ENCODE measurements at places on chromosomes 6 and 20. TPM values are rescaled to one million over a fixed set of nuclear protein-coding genes. Genes with fewer than 3 reads are reported as not detected.

GRCh38 chr6:132130626-132131298 lies 179.6 kb upstream of the CCN2 start:
- DNase-seq: no peak
- no peaks in the 10 kb centered on the region for H3K36me3 ChIP-seq
- peak overlapping the region; percentile 25 for H3K27ac ChIP-seq
- H3K4me1 ChIP-seq: peaks cover 20% of the 10 kb centered on the region
- H3K27me3 ChIP-seq: no peaks in the 10 kb centered on the region
- no peak overlapping the region for H3K4me3 ChIP-seq

Gene ZBTB46
- 15.9 TPM for total RNA-seq

GRCh38 chr20:33296206-33296605 lies 13.2 kb downstream of the BPIFB1 start:
- H3K36me3 ChIP-seq: no peaks in the 10 kb centered on the region
- H3K4me1 ChIP-seq: no peaks in the 10 kb centered on the region
- H3K27ac ChIP-seq: no peak overlapping the region

Gene DAAM2
- 20.7 TPM for total RNA-seq

GRCh38 chr6:93040375-93040774 lies 379.0 kb downstream of the EPHA7 start:
- H3K27ac ChIP-seq: no peak overlapping the region
- H3K4me3 ChIP-seq: no peak overlapping the region
- no peaks in the 10 kb centered on the region for H3K4me1 ChIP-seq

DNA sequence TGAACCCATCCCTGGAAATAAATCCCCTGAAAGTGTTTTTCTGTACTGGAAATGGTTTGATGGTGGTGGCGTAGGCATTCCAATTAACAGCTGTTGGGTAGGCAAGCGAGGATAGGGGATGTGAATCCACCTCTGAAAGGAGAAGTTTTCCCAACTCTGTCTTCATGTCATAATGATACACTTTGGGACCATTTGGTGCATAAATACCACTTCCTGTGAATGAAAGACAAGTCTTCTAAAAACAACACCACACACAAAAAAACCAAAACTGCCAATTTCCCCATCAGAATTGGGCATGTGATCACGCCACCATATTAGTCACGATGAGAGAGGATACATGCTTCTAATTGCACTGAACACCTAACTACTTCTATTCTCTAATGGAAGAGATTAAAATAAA lies 6.4 kb downstream of the VNN2 start:
- no peak overlapping the region for H3K27ac ChIP-seq
- no peak overlapping the region for H3K4me3 ChIP-seq
- H3K36me3 ChIP-seq: no peaks in the 10 kb centered on the region

DNA sequence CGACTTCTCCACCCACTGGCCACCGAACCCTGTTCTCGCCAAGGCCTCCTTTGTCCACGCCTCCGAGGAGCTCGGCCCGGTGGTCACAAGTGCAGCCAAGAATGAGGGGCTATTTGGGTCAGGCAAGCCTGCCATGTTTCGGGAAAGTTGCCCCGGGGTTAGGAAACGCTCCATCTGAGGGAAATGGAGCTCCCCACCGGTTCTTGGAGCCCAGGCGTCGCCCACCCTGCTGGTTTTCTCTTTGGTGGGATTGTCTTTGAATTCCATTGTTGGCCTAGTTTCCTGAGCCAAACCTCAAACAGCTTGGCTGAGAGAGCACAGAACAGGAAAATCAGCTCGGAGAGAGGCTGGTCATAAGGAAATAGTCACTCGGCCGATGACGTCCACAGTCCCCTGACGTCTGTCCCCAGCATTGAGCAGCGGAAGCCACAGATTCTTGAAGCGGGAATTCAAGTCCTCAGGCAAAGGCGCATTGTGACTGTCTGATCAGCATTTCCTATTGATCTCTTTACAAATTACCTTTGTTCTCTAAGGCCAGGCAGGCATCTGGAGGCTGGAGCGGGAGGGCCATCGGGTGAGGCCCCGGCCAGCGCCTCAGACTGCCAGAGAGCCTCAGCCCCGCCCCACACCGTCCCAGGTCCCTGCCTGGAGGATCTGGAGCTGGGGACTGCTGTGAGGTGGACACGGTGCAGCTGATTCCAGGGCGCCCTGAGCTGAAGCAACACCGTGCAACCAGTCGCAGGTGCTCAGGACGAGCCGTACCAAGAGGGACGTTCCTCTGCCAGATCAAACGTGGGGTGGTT lies 138.6 kb downstream of the DLL1 start:
- DNase-seq: peak; percentile 78
- H3K36me3 ChIP-seq: no peaks in the 10 kb centered on the region
- H3K4me3 ChIP-seq: no peak overlapping the region
- H3K27ac ChIP-seq: peak overlapping the region; percentile 44
- no peaks in the 10 kb centered on the region for H3K27me3 ChIP-seq

DNA sequence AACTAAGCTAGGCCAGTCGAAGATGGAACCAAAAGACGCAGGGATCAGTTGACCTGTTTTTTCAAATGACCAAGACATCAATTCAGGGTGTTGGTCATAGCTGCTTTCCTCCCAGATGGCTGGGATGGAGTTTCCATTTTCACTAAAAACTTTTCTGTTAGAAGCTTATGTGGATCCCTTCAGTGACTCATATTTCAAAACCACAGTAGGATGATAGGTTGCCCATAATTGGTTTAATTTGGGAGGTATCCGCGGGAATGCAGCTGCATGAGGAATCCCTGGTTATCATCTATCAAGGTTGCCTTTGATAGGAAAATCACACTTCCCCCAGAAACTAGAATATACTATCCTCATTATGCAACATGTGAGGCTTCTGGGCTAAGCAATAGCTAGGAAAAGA lies 150.9 kb upstream of the MLIP start:
- no peaks in the 10 kb centered on the region for H3K27me3 ChIP-seq
- DNase-seq: no peak
- H3K36me3 ChIP-seq: no peaks in the 10 kb centered on the region
- no peak overlapping the region for H3K4me3 ChIP-seq

DNA sequence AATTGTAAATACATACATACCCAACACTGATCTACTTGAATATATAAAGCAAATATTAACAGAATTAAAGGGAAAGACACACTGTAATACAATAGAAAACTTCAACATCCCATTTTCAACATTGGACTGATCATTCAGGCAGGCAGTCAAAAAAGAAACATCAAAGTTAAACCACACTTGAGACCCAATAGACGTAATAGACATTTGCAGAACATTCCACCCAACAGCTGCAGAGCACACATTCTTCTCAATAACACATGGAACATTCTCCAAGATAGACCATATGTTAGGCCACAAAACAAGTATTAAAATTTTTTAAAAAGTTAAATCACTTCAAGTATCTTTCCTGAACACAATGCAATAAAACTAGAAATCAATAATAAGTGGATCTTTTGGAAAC lies 698.2 kb downstream of the COL12A1 start:
- H3K36me3 ChIP-seq: no peaks in the 10 kb centered on the region
- no peaks in the 10 kb centered on the region for H3K4me1 ChIP-seq
- no peaks in the 10 kb centered on the region for H3K27me3 ChIP-seq
- DNase-seq: no peak

Gene EBF4
- 49.4 TPM for total RNA-seq

Gene GPLD1
- total RNA-seq: 7.4 TPM

- no peak overlapping the region for H3K4me3 ChIP-seq
- no peaks in the 10 kb centered on the region for H3K36me3 ChIP-seq
- no peaks in the 10 kb centered on the region for H3K27me3 ChIP-seq
These were observed 11.2 kb downstream of the SPDEF start for GRCh38 chr6:34544776-34545471.

Gene FAM83C
- not detected for total RNA-seq

DNA sequence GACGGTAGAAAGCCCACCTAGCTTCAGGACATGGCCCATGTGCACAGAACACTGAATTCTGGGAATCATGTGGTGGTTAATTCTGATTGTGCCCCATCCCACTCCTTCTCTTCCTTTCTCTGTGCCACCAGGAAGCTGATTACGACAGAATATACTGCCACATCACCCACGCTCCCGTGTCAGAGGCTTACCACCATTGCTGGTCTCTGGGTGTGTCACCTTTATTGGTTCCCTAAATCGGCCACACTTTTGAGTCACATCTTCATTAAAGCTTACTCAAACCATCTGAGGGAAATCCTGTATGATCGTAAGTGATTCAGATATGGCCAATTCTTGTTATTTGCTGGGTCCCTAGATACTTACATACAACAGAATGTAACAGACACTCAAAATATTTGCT lies 3.1 kb downstream of the TRMT6 start:
- no peak overlapping the region for H3K27ac ChIP-seq
- H3K36me3 ChIP-seq: peaks cover 14% of the 10 kb centered on the region
- DNase-seq: no peak
- no peak overlapping the region for H3K4me3 ChIP-seq

GRCh38 chr20:38021087-38021772 lies 12.0 kb downstream of the TTI1 start:
- H3K4me1 ChIP-seq: no peaks in the 10 kb centered on the region
- no peaks in the 10 kb centered on the region for H3K27me3 ChIP-seq
- H3K36me3 ChIP-seq: peaks cover 15% of the 10 kb centered on the region
- no peak overlapping the region for H3K27ac ChIP-seq
- DNase-seq: no peak

DNA sequence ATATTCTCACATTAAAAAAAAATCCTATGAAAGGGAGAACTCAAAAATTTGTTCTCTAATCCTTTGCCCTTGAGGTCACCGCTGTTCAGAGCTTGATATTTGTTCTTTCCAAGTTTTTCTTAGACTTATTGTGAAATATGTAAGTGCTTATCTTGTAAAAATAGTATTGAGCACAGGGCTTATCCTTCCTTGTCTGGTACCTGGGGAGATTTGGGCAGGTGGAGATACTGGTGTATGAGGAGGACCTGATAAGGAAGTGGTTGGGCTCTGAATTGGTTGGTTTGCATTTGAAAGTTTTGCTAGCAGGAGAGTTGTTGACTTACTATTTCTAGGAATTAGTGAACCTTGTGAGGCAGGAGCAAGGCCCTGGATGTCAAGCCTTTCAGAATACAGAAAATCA lies 28.9 kb upstream of the ANKEF1 start:
- H3K27me3 ChIP-seq: no peaks in the 10 kb centered on the region
- peak overlapping the region; percentile 50 for H3K27ac ChIP-seq
- no peak overlapping the region for H3K4me3 ChIP-seq
- peaks cover 15% of the 10 kb centered on the region for H3K4me1 ChIP-seq

DNA sequence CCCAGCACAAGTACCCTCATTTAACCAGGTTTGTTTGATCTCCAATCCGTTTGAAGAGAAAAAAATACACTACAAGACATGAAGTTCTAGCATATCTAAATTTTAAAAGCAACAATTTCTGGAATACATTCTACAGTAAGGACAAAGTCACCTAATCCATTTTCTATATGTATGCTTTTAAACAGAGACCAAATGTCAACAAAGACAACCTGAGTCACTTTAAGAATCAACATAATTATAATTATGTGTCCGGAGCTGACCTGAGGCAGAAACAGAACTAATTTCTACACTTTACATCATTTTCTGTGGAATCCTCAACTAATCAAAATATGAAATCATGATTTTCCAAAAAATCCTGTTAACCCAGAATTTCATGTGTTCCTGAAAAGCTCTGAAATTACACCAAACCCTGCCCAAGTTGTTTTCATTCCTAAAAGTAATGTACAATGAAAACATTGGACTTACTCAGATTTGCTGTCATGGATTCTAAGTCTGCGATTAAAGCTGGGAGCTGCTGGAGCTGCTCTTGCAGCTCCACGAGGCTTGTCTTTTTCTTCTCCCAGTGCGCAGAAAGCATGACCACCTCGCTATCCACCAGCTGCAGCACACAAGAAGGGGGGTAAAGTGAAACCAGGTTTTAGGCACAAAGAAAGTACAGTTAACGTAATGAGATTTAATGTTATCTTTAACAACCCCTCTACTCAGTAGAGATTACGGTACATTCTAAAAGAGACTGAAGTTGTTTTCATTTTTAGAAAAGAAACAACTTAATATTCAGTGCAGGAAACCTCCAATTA lies 35.8 kb downstream of the DTNBP1 start:
- H3K27me3 ChIP-seq: no peaks in the 10 kb centered on the region
- H3K4me1 ChIP-seq: no peaks in the 10 kb centered on the region
- peak; percentile 8 for DNase-seq

Gene FRK
- total RNA-seq: 3.5 TPM

GRCh38 chr20:46088409-46089166 lies 1.2 kb downstream of the NCOA5 start:
- DNase-seq: peak; percentile 24
- H3K36me3 ChIP-seq: no peaks in the 10 kb centered on the region
- peak overlapping the region; percentile 97 for H3K27ac ChIP-seq
- peak overlapping the region; percentile 86 for H3K4me3 ChIP-seq
- H3K27me3 ChIP-seq: no peaks in the 10 kb centered on the region
- H3K4me1 ChIP-seq: peaks cover 50% of the 10 kb centered on the region

Gene RUNX2
- 2.8 TPM for total RNA-seq

GRCh38 chr6:137717074-137718073 lies 149.7 kb upstream of the TNFAIP3 start:
- H3K36me3 ChIP-seq: no peaks in the 10 kb centered on the region
- H3K27me3 ChIP-seq: no peaks in the 10 kb centered on the region
- DNase-seq: no peak
- H3K27ac ChIP-seq: no peak overlapping the region
- no peak overlapping the region for H3K4me3 ChIP-seq
- no peaks in the 10 kb centered on the region for H3K4me1 ChIP-seq

DNA sequence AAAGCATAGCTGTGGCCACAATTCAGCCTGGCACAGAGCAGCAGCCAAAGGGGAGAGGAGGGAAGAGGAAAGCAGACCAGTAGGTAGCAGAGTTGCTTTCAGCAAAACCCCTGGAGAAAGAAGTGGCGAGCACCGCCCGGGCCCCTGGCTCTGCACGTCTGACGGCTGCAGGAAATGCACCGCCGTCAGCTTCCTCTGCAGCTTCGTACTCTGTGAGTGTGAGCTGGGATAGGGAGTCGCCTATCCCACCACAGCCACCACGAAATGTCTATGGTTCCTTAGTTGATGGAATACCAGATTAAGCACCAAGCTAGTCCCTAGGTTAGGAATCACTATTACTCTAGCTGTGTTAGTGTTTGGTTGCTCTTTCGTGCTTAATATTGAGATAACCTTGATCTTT lies 79.9 kb upstream of the NAA20 start:
- H3K4me3 ChIP-seq: no peak overlapping the region
- peaks cover 14% of the 10 kb centered on the region for H3K4me1 ChIP-seq
- H3K27ac ChIP-seq: peak overlapping the region; percentile 72
- H3K27me3 ChIP-seq: no peaks in the 10 kb centered on the region
- no peaks in the 10 kb centered on the region for H3K36me3 ChIP-seq

- peak; percentile 59 for DNase-seq
- H3K4me1 ChIP-seq: peaks cover 17% of the 10 kb centered on the region
- H3K36me3 ChIP-seq: peaks cover 8% of the 10 kb centered on the region
- H3K27ac ChIP-seq: no peak overlapping the region
These were observed 504 bp downstream of the VPS16 start for GRCh38 chr20:2840967-2841531.

Gene L3MBTL1
- total RNA-seq: 25.5 TPM

Gene SOX18
- 16.9 TPM for total RNA-seq

Gene RAB5IF
- 56.9 TPM for total RNA-seq

Gene GNRH2
- total RNA-seq: not detected

Gene ZBP1
- total RNA-seq: 0.33 TPM

Gene VIP
- total RNA-seq: not detected

GRCh38 chr20:53870426-53871315 lies 199.7 kb downstream of the BCAS1 start:
- no peak for DNase-seq
- H3K36me3 ChIP-seq: no peaks in the 10 kb centered on the region
- peak overlapping the region; percentile 90 for H3K27ac ChIP-seq
- H3K4me1 ChIP-seq: peaks cover 43% of the 10 kb centered on the region
- H3K4me3 ChIP-seq: no peak overlapping the region
